ENCODE measurements at places on chromosomes 6 and 20. TPM values are rescaled to one million over a fixed set of nuclear protein-coding genes. Genes with fewer than 3 reads are reported as not detected.

CAGE1 gene
- total RNA-seq, result not detected

- no peak for DNase-seq
Observed at GRCh38 chr6:32439602-32440214, at the start of gene HLA-DRA. Gene HLA-DRA, plus strand, starts transcription at chr6:32439887. Its CDS starts 64 bp downstream, at chr6:32439951.

DNA sequence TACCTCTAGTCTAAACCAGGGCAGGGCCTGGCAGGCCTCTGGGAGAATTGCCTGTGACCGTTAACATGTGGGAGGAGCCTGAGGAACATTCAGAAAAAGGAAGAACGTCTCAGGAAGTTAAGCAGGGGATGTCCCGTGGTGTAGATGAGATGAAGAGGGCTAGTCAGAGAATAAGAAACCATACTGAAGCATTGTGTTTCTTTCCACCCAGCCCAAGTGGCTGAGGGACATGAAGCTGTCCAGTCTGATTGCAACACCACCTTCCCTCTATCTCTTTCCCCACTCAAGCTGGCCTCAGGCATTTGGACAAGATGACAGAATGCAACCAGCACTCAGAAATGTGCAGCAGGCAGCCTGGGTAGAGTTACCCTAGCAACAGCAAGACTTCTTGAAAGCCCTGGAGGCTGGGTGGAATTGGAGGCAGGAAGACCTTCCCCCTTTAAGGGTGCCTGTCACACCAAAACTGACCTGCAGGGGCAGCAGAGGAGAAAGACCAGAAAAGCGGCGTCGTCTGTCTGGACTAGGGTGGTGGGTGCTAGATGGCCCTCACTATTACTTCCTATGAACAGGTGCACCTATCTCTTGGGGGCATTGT, 186.1 kb downstream of the UNC5CL start:
- DNase-seq, result no peak

- DNase-seq, result no peak
Observed at GRCh38 chr6:148590883-148591282, 155.9 kb upstream of the UST start.

DNA sequence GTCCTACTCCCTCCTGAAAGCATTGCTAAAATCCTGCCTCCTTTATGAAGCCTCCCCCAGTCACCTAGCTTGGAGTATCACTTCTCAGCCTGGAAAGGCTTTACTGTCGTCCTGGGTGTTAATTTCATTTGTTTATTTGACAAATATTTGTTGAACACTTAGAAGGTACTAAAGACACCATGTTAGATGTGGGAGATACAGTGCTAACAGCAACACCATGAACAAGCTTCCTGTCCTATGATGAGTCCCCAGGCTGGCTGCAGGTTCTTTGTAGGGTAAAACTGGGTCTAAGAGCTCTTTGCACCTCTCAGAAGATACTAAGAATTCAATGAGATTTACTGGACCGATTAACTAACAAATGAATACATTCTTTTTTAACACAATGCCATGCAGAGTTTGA, 109.2 kb upstream of the TMEM170B start:
- no peak for DNase-seq

All from heart left ventricle (tissue), 16 donors.